ENCODE measurements at places on chromosomes 7 and 10.

DNA sequence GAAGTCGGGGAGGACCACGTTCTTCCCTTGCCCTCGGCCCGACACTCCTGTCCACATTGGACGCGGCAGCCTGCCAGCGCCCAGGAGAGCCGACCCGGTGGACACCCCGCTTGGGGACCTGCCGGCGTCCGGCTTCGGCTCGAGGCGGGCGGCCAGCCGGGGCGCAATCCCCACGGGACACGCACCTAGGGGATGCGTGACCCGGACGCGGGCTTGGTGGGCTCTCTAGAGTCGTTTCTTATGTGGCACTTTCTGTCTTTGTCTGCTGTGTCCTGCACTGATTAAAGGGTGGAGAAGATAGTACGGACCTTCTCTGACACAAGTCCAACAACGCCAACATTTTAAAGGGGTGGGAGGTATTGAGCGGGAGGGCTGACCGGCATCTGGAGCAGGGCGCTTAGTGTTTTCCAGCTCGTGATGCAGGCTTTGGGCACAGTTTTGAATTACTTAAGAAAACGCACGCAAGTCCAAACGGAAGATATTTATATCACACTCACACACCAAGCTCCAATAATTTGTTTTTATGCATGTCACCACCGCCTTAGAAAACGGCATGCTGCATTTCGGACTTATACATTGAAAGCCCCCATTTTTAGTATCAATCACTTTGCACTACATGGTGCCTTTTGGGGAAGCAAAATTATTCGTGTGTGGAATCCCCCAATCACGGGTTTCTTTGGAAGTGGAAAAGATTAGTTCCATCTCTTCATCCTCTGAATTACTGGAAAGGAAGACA lies 3.9 kb upstream of the SPAG6 start:
- DNase-seq, result no peak

DNA sequence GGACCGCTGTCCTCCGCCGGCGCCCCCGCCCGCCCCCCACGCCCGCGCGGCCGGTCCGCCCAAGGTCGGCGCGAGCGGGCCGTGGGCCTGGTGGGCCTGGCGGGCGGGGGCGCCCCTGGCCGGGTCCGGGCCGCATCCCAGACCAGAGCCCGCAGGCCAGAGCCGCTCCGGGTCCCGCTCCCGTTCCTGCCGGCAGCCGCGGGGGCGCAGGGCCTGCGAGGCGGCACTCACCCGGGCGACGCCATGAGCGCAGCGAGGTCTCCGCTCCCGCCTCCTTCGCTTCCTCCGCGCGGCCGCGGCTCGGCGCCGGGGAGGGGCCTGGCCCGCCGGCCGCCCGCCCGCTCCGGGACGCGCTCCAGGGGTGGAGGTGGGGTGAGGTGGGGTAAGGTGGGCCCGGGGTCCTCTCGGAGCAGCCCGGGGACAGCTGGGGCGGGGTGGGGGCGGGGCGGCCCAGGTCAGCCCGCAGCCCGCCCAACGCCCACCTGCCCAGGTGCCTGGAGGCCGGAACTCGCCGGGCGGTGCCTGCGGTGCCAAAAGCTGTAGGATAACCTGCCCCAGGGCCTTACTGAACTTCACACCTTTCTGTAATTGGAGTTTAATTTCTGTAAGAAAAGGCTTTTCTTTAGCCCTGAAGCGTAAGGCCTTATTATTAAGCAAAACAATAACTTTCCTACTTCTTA lies at the start of gene URGCP:
Gene URGCP, minus strand, starts transcription at position 266 of the 680 bp plus-strand sequence. Its CDS starts 21 bp downstream, at position 245.
- peak; percentile 56 for DNase-seq

- DNase-seq, result no peak
These were observed 88.5 kb downstream of the ADCY1 start for GRCh38 chr7:45662540-45663166.

- DNase-seq, result no peak
These were observed 55.0 kb upstream of the DUSP5 start for GRCh38 chr10:110442746-110443145.

- DNase-seq, result no peak
These were observed 54.9 kb upstream of the NXPH1 start for GRCh38 chr7:8378349-8379019.

- no peak for DNase-seq
These were observed 14.4 kb downstream of the MPLKIP start for GRCh38 chr7:40120020-40120419.

- no peak for DNase-seq
These were observed 29.7 kb upstream of the GTF2I start for GRCh38 chr7:74627661-74628411.

DNA sequence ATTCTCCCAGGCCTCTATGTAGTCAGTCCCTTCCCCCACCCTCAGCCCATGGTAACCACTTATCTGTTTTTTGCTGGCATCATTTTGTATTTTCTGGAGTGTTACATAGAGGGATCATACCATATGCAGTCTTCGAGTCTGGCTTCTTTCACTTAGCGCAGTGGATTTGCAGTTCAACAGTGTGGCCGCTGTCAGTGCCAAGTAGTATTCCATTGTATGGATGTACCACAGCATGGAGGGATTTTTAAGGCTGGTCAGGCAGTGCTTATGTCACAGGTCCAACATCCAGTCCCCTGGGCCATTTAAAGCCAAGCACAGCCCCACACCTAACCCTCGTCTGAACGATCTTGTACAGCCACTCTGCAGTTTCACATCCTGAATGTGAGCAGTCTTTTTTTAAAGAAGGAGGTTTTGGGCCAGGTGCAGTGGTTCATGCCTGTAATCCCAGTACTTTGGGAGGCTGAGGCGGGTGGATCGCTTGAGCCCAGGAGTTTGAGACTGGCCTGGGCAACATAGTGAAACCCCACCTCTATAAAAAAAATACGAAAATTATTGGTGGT lies 121.8 kb downstream of the CUX1 start:
- no peak for DNase-seq

DNA sequence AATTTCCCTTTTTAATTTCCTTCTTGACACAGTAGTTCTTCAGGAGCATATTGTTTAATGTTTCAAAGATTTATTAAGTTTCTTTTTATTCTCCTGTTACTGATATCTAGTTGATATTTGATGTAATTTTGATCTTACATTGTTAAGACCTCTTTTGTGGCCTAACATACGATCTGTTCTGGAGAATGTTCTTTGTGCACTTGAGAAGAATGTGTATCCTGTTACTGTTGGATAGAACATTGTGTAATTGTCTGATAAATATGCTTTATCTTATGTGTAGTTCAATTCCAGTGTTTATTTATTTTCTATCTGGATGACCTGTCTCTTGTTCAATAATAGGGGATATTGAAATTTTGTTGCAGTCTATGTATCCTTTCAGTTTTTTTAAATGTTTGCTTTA lies 106.7 kb downstream of the ITGB1 start:
- no peak for DNase-seq

- DNase-seq, result peak; percentile 52
These were observed 25.2 kb downstream of the GET4 start for GRCh38 chr7:901388-902154.

Data from activated T-cell treated with anti-CD3 and anti-CD28 coated beads for 48 hours (primary cell).